Aorta (tissue), 5 donors: ENCODE measurements at places on chromosomes 1 and 21. TPM values are rescaled to one million over a fixed set of nuclear protein-coding genes. Genes with fewer than 3 reads are reported as not detected.

- peak; percentile 56 for DNase-seq
Measured at GRCh38 chr1:55060133-55060999, 21.0 kb downstream of the PCSK9 start.

DNA sequence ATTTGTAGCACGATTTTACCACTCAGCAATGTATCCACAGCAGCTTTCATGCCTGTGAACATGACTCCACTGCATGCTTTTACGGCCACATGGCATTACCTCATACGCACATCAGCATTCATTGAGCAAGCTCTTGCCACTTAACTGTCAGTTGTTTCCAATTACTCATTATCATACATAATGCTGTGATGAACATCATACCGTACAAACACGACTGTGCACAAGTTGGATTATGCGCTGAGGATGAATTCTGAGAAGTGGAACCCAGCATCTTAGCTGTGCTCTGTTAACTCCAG lies 9.6 kb downstream of the UMODL1 start:
- no peak for DNase-seq

DNA sequence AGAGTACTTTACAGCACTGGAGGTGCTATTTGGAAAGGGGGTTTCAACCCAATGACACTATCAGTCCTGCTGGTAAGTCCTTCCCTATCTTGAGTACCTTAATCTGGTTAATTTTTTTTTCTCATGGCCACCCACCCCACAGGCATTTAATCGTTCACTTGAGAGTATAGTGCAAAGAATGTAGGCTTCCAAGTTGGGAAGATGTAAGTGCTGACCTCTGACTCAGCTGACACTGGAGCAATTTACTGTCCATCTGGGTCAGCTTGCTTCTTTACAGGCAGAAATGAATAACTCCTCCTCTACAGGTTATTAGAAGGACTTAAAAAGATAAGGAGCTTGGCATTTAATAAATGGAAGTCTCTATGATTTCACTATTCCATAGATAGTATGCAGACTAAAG lies 89.6 kb downstream of the AK5 start:
- DNase-seq, result no peak

DNA sequence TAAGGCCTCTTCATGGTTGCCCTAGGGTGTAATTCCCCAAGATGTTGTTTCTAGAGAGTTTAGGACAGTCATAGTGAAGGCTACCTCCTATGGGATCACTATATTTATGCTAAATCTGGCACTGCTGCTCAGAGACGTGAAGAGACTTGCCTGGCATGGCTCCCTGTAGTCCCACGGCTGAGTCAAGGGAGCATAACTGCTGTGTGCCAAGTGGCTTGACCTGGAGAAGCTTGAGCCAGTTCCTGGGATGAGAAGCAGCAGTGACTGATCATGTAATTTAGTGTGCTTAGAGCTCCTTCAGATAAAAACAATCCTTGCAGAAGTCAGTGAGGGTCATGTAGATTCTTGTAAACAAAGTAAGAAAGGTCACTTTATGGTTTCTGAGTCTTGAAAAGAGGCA lies 68.9 kb upstream of the TSPAN2 start:
- DNase-seq, result no peak

DNA sequence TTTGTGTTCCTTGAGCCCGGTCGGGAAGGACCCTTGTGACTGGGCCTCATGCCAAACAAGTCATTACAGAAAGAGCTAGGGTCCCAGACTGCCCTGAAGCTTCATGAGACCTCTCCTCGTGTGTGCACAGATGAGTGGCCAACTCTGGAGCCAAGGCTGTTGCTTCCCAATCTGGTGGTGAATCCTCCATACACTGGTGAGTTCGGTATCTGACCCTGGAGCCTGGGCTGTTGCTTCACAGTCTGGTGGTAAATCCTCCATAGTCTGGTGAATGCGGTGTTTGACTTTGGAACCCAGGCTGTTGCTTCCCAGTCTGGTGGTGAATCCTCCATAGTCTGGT lies 737.8 kb downstream of the MATN1 start:
- DNase-seq, result no peak

- DNase-seq, result no peak
Measured at GRCh38 chr1:43511394-43511793, 19.3 kb upstream of the PTPRF start.

- no peak for DNase-seq
Measured at GRCh38 chr21:21101911-21102310, 103.7 kb downstream of the NCAM2 start.

DNA sequence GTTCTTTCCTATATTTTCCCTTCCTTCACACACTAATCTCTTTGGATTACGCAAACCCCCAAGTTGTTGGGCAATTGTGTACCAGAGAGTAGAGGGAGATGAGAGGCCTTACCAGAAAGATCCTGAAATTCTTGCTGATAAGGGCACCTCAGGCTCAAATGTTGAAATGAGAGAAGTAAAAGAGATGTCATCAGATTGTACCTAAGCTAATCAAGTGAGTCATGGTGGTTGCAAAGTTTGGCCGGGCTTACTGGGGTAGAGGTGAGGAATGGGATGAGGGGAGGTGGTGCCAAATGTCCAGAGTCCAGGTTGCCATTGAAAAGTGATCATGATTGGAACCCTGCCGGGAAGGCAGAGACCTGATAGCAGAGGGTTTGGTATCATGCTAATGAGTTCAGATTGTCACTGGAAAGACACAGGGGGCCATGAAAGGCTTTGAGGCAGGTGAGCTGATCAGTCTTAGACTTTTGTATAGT lies 43.1 kb downstream of the OPTC start:
- DNase-seq, result peak; percentile 31

GRCh38 chr1:91770667-91771268 lies 115.2 kb downstream of the TGFBR3 start:
- DNase-seq, result no peak

- peak; percentile 93 for DNase-seq
Measured at GRCh38 chr1:228902781-228903433, 167.6 kb downstream of the RHOU start.

DNA sequence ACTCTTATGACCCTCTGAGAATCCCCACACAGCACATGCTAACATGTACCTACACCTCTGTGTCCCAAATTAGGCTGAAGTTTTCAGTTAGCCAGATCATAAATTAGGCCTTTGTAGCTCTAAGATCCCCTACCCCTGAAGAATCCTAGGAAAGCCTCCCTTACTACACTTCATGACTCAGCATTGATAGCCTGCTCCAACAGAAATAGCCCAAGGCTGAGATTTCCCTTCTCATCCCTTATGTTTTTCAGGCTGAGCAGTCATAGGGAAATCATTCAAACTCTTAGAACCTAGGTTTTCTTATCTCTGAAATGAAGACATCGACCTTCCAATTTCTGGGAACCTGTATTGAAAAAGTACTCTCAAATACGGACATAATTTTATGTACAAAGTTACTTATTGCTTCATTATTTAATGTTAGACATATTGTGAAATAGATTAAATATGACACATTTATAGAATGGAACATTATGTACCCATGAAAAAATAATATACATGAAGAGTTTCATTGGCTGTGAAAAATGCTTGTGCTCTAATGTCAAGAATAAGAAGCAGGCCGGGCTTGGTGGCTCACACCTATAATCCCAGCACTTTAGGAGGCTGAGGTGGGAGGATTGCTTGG lies 122.4 kb upstream of the UBE2U start:
- no peak for DNase-seq

DNA sequence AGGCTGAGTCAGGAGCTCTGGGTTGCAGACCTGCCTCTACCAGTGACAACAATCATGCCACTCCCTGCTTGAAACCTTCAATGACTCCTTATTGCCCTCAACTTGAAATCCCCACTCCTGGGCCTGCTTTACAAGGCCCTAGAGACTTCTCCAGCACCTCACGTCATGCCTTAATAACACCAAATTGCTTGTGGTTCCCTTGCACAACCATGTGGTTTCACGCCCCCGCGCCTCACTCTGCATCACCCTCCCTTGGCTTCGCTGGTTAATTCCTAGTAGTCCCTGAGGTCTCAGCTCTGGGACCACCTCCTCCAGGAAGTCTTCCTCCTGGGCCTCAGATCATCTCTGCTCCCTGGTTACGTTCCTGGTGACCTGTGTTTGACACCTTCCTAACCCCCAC lies 33.0 kb downstream of the EPHA2 start:
- DNase-seq, result peak; percentile 49

- DNase-seq, result no peak
Measured at GRCh38 chr1:210321131-210321530, 7.6 kb upstream of the HHAT start.

DNA sequence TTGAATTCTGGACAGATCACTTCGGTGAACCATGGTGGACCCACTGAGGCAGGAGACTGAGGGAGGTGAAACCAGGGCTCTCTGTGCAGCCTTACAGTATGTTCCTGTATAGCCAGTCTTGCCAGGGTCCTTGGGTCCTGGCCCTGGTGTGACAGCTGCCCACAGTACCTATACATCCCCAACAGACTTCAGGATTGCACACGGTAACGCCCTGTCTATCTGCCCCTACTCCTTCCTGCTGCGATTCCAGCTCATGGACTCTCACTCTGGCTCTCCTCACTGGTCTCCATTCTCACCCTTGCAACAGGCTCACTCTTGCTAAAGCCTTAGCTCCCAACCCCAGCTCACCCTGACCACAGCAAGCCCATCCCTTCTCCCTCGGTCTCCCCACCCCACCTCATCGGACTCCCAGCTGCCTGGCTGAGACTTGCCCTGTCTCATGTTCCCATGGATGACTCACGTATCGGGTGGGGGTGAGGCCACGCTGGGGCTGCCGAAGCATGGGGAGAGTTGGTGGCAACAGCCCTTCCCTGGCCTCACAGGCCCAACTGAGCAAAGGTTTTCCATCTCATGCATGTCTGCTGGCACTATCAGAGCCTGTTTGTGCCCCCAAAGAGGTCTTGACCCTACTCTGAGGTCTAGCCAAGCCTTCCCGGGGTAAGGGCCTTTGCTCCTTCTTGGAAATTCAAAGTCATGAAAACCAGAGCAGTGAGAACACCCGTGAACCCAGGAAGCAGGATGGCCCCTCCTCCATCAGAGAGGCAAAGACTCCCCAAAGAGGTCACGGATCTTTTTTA lies 7.1 kb downstream of the PHLDA3 start:
- DNase-seq, result peak; percentile 93

LRRC71 gene
- total RNA-seq, result 0.42 TPM

ACOT7 gene
- total RNA-seq, result 20.9 TPM

COL11A1 gene
- 0.29 TPM for total RNA-seq

DSCAM gene
- total RNA-seq, result not detected

PTPN7 gene
- total RNA-seq, result 3.4 TPM

BCL2L15 gene
- total RNA-seq, result 2.2 TPM
